ENCODE measurements at places on chromosomes 4 and X.

DNA sequence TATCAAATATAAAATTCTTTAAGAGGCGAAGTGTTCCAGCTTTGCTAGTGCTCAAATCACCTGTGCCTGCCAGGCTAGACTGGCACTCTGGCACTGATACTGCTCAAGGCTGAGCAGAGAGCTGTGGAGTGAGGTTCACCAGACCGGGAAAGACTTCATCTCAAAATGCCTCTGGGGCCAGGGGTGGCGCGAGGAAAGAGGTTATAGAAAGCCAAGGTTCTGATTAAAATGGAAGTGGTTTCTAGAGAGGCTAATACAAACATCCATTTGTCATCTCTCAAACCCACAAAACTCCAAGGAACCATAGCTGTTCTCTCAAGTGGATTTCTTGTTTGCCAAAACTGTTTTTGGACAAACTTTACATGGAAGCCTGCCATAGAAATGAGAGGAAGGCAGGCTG is 41.5 kb downstream of the F11 start:
- DNase-seq = no peak

- DNase-seq = no peak
Measured at GRCh38 chr4:110005461-110006056, 92.9 kb downstream of the EGF start.

DNA sequence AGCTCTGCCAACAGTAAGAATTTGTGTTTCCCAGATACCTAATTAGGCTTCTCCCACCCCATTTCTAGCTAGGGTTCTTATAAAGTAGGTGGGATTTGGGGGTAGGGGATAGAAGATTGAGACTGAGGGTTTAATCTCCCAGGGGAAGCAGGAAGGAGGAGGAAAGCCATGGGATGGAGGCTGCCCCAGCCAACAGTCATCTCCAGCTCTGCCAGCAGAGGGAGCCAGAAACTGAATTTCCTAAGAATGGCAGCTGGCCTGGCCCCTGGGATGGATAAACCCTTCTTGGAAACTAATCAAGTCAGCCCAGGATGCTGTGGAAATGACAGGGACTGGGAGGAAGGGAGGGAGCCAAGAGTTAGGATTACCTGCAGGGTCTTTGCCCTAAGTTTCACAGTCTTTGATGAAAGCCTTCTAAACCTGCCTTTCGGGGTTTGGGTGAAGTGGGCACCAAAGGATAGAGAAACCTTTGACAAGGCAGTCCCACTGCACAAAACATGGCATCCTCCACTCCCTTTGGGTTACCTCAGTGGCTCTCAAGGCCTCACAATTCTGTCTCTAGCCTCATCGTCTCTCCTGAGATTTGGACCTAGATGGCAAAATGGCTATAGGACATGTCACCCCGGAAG is 6.7 kb upstream of the ERCC6L start:
- no peak for DNase-seq

GRCh38 chr4:24646798-24647460 is 62.6 kb upstream of the DHX15 start:
- no peak for DNase-seq

GRCh38 chr4:44162538-44163270 is 285.9 kb downstream of the KCTD8 start:
- DNase-seq = no peak

GRCh38 chr4:7427361-7427760 is 7.4 kb downstream of the PSAPL1 start:
- no peak for DNase-seq

- no peak for DNase-seq
Measured at GRCh38 chr4:107993969-107994368, 4.3 kb downstream of the HADH start.

GRCh38 chrX:43456063-43456462 is 200.0 kb upstream of the MAOA start:
- DNase-seq = no peak

DNA sequence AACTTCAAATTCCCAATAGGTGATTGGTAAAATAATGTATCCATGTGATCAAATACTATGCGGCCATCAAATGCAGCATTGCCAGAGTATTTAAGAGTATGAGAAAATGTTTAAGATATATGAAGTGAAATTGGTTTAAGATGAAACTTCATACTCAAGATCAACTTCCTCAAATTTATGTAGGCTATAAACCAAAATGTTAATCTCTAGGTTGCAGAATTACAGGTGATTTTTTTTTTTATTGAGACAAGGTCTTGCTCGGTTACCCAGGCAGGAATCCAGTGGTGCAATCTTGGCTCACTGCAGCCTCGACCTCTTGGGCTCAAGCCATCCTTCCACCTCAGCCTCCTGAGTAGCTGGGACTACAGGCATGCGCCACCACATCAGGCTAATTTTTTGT is 25.3 kb downstream of the ACSL4 start:
- DNase-seq = no peak

- no peak for DNase-seq
Measured at GRCh38 chr4:139511320-139511719, 44.7 kb downstream of the SETD7 start.

- DNase-seq = no peak
Measured at GRCh38 chr4:177464026-177464425, 21.8 kb upstream of the AGA start.

DNA sequence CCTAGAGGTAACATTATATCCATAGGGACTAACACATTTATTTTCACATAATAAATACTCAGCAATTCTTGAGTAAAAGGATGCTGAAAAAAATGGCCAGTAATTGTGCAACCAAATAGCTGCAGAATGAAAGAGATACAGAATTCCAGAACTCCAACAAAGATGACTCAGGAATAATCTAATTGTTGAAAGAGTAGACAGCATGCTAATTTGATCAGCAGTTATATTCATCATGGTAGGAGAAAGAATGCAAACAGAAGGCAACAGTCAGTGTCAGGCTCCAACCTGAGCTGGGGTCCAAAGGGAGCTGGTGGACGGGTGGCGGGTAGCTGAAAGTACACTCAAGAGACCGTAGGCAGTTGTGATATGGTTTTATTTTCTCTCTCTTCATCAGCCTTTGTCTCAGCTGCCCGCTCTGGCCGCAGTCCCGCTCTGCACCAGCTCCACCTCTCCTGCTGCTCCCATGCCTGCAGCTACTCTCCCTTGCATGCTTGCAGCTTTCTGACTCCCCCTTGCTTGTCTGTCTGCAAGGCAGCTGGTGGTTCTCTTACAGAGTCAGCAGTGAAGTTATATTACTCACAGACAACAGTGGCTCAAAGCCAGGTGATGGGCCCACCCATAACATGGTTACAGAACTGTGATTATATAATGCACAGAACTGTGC is 1150.1 kb downstream of the STIM2 start:
- DNase-seq = no peak

- DNase-seq = no peak
Measured at GRCh38 chr4:26034849-26035248, 120.8 kb downstream of the SMIM20 start.

DNA sequence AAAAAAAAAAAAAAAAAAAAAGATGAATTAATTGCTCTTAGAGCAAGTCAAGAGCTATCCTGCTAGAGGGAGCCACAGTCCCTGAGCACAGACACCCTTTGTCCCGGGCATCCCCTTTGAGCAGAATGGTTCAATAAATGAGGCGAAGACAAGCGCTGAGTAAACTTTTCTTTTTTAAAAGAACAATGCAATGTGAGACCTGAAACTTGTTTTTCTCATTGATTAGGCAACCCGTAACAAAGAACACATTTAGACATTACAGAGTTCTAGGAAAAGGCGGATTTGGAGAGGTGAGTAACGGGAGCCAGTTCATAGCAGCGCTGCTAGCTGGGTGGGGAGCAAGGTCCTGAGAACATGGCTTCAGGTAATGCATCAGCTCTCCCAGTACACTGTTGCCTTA is 46.1 kb downstream of the GRK4 start:
- DNase-seq = no peak

DNA sequence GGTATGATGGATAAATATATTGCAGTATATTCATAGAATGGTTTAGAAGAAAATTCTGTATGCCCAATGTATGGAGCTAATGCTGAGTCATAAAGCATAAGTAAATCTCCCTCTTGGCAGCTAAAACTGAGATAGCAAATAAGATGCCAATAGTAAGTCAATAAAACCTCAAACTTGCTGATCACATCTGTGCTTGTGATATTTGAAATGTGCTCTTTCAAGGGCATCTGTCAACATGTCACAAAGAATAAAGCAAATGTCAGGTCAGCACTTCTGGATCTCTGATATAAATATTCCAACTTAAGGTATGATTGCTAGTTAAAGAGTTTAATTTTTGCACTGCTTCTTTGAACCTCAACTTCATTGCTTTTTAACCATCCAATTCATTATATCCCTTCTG is 262.3 kb upstream of the EMCN start:
- DNase-seq = no peak

DNA sequence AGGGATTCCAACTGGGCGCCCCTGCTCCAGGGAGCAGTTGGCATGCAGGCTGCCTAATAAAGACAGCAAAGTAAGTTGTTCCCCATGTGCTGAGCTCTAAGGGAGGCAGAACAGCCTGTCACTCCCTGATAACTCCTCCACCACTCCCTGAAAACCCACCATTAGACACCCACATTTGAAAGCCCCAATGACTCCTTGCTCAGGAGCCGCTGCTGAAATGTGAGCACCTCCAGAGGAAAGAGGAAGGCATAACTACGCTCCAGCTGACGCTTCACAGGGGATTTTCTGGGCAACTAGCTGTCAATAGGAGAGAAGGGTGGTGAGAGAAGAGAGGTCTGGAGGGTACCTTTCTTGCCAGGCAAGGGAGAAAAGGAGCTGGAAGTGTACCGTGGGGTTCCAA is 62.5 kb downstream of the NPY1R start:
- DNase-seq = no peak

DNA sequence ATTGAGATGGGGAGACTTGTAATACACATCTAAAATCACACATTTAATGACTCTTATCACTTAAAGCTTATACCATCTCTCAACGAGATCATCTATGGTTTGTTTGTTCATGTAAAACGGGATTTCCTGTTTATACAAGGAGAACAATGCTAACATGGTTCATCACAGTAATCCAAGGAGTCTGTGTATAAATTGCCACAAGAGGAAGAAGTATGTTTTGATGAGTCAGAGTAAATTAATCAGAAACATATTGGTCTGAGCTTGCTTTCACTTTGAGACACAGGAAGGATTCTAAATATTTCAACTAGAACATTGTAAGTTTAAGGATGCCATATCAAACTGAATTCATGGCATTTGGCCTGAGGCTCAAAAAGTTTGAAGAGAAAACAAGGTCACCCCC is 594.1 kb downstream of the GLUD2 start:
- no peak for DNase-seq

- no peak for DNase-seq
Measured at GRCh38 chr4:89113415-89113814, 2.1 kb downstream of the TIGD2 start.

- DNase-seq = no peak
Measured at GRCh38 chr4:156138781-156139280, 185.2 kb upstream of the CTSO start.

DNA sequence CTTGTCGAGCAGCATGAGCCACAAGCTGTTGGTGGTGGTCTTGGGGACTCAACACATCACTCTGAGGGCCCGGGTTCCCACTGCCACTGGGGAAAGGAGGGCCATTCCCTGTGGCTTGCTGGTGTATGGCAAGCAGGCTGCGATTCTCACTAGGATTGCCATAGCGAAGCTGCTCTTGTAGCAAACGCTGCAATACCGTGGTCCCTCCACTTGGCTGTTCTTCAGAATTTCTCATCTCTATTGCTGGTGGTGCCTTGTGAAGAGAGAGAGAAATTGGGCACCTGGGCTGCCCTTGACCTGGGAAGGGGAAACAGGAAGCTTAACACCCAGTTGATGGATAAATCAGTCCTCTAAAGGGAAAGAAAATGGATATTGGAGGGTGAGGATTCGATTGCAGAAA is 17.7 kb downstream of the AMOT start:
- no peak for DNase-seq

DNA sequence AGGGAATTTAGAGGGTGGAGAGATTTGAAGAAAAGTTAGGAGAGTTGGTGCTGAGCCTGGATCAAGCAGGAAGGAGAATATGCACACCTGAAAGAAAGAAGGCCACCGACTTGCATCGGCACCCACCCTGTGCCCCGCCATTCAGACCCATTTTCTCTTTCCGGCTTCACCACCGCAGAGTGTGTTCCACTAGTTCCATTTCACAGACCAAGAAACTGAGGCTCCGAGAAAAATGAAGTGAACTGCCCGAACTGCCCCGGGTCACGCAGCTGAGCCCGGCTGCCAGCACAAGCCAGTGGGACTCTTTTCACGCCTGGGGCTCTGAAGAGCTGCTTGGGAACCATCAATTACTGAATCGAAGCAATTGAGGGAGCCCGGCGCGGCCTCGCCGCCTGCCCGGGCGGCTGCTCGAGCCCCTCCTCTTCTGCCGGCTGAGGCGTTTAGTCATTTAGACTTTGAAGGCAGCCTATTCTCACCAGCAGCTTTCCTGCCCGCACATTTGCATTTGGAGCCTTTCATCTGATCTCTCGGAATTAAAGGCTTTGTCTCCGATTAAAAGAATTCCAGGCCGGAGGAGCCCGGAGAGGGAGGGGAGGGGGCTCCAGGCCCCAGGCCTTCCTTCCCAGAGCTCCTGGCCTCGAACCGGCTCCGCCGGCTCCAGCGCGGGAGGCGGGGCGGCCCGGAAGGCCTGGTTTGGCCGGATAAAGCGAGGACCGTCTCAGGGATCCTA is 140.2 kb upstream of the PJA1 start:
- no peak for DNase-seq

DNA sequence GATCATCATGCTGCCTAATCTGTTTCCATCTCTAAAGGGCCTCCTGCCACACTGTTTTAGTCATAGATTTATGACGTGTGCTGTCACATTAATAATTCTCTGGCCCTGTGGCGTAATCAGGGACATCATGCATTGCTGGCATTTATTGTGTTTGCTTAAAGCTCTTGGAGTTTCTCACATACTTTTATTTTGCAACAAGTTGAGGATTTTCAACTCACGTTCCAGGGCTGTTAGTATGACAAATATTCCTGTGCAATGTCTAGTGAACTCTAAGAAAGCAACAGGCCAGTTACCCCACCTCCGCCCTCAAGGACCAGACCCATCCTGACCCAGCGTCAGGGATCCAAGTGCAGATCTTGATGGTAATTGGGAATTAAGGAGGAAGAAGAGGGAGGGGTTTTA is 7.8 kb upstream of the PIGA start:
- DNase-seq = no peak

- no peak for DNase-seq
Measured at GRCh38 chrX:154828016-154828408, 6.5 kb downstream of the SMIM9 start.

DNA sequence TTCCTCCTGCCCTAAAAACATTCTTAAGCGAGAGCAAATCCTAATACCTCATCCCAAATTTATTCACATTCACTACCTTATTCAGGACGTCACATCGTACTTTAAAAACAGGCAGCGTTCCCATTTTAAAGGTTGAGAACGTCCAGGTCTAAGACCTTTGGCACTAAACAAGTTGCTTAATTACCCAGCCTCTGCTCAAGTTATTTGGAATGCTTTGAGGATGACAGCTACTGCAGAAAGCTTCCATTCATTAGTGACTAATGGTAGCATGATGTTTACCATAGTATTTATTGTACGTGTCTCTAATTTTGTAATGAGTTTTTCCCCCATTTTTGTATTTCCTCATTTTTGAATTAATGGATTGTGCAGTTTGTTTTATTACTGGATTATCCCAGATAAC is 1.5 kb downstream of the USP38 start:
- DNase-seq = no peak

GRCh38 chr4:70359115-70359661 is 1.4 kb upstream of the SMR3A start:
- no peak for DNase-seq

GRCh38 chr4:38832624-38833528 is 23.7 kb downstream of the TLR6 start:
- no peak for DNase-seq
